ENCODE measurements at places on chromosomes 3 and 15.

DNA sequence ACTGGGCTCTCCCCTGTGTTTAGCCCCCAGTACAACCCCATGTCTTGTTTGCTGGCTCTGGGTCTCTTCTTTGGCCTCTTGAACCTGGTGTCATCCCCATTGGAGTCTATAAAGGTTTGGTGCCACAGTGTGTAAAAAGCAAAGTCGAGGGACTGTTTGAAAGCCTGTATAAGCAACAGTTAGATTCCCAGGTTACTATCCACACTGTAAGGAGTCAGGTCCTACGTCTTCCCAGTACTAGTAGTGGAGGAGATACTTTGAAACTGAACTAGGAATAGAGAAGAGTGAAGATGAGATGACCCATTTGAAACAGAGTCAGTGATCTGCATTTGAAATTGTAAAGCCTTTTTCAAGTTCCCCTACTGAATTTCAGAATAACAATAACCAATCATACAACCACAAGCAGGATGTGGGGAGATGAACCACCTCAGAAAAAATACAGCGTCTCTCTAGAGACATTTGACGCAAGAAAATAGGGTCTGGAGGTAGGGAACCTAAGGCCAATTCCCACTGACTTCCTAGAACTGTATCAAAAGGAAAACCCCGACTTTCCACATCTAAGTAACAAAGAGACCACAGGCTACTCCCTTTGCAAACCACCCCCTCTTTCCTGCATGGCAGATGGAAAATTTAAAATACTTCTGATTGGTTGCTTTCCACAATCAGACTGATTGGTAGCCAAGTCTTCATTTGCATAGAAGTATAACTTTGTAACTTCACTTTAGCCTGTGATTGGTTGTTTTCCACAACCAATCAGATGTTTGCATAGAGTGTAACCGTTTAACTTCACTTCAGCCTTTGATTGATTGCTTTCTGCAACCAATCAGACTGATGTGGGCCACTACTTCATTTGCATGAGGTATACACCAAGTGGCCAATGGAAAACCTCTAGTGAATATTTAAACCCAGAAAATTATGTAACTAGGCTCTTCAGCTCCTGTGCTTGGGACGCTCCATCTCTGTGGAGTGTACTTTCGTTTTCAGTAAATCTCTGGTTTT is 49.9 kb upstream of the NEDD4 start:
- peak overlapping the region; percentile 82 for H3K27ac ChIP-seq
- no peak for DNase-seq
- H3K4me3 ChIP-seq = peak overlapping the region; percentile 35
- peaks cover 56% of the 10 kb centered on the region for H3K4me1 ChIP-seq
- H3K27me3 ChIP-seq = no peaks in the 10 kb centered on the region

- H3K27me3 ChIP-seq = peaks cover 58% of the 10 kb centered on the region
- peak within 1 kb of the TSS; percentile 55 for H3K4me3 ChIP-seq
- no peaks in the 10 kb centered on the region for H3K36me3 ChIP-seq
- H3K27ac ChIP-seq = no peak within 1 kb of the TSS
These were observed at the start of gene MME for GRCh38 chr3:155079746-155080487. Gene MME, plus strand, starts transcription at chr3:155080319. Its CDS starts 3,849 bp downstream, at chr3:155084168.

DNA sequence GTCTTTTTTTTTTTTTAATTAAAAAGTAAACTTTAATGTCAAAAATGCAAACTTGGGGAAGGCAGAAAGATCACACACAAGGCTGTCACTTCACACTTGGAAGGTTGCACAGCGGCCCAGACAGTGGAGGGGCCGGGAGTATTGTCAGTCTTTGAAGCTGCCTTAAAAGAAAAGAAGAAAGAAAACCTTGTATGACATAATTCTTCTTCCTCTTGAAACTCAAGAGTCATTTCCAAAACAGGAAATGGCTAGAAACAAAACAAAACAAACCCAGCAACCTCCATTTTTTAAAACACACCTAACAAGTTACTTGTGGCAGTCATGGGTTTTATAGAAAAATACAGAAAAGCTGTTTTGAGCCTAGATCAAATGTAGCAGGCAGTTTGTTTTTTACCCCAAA is 68.1 kb upstream of the MAGI1 start:
- peaks cover 10% of the 10 kb centered on the region for H3K27me3 ChIP-seq
- H3K27ac ChIP-seq = no peak overlapping the region
- H3K4me3 ChIP-seq = no peak overlapping the region
- no peak for DNase-seq
- H3K36me3 ChIP-seq = no peaks in the 10 kb centered on the region
- no peaks in the 10 kb centered on the region for H3K4me1 ChIP-seq

DNA sequence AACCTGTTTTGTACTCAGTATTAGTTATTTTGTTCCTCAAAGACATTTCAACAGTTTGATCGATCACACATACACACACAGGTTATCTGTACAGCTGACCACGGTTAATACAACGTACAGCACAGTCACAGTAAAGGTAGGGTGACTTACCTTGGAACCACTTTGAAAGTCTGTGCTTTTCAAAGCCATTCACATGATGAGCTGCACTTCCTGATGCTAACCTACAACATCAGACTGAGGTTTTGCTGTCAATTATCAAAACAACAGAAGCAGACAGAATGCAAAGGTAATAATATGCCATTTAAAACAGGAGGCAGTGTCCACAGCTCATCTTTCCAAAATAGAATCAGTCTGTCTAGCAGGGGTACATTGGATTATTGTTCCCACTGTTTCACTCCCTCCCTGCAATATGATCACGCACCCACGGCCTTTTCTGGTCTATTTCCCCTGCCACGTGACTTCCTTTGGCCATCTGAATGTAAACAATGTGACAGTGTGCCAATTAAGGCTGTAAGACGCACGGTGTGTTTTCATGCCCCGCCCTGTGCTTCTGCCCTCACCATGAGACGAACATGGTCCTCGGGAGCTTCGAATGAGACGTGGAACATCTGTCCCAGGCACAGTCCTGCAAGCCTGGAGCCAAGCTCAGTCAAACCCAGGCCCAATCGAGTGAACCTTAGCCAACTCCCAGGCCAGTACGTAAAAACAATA is 102.4 kb downstream of the FMN1 start:
- peak overlapping the region; percentile 16 for H3K27ac ChIP-seq
- H3K4me1 ChIP-seq = peaks cover 51% of the 10 kb centered on the region
- no peak for DNase-seq

- no peaks in the 10 kb centered on the region for H3K27me3 ChIP-seq
- DNase-seq = no peak
- no peak overlapping the region for H3K4me3 ChIP-seq
- no peak overlapping the region for H3K27ac ChIP-seq
- peaks cover 41% of the 10 kb centered on the region for H3K4me1 ChIP-seq
These were observed 81.1 kb downstream of the CCNL1 start for GRCh38 chr3:157078811-157079185.

GRCh38 chr3:146335386-146335785 is 84.5 kb upstream of the PLSCR4 start:
- no peak overlapping the region for H3K4me3 ChIP-seq
- no peak overlapping the region for H3K27ac ChIP-seq

DNA sequence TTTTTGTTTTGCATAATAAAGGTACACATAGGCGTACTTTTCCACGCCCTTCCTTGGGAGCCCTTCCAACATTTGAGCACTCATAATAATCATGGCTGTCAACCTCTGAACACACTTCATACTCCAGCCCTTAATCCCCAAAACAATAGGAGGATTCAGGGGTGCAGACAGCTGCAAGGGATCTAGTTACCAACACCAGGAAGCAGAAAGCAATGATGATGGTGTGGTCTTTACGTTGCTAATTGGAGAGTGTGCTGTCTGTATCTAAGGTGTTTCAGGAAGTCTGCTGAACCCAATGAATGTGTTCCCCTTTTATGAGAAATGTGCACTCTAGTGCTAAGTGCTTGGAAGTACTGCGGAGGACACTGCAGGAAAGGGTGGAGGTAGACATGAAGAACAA is 60.3 kb upstream of the PDZRN3 start:
- H3K27ac ChIP-seq = no peak overlapping the region
- no peak overlapping the region for H3K4me3 ChIP-seq
- DNase-seq = no peak
- no peaks in the 10 kb centered on the region for H3K36me3 ChIP-seq
- H3K4me1 ChIP-seq = no peaks in the 10 kb centered on the region
- no peaks in the 10 kb centered on the region for H3K27me3 ChIP-seq

DNA sequence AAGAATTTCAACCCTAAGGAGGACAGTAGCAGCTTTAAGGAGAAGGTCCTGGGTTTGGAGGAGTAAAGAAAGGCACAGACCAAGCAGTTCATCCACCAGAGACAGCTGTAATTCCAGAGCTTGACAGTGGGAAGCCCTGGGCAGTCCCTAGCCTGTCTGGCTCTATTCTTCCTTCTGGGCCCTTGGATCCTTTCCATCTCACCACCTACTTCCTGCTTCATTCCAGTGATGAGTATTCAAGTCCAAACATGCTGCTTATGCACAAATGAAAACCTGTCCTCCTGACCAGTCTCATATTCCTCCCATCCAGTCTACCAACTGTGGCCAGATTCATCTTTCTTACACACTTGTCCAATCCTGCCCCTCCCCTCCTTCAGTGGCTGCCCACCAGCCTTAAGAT is 171.4 kb downstream of the CNTN3 start:
- H3K27ac ChIP-seq = no peak overlapping the region
- no peak overlapping the region for H3K4me3 ChIP-seq
- no peaks in the 10 kb centered on the region for H3K4me1 ChIP-seq
- no peaks in the 10 kb centered on the region for H3K36me3 ChIP-seq

DNA sequence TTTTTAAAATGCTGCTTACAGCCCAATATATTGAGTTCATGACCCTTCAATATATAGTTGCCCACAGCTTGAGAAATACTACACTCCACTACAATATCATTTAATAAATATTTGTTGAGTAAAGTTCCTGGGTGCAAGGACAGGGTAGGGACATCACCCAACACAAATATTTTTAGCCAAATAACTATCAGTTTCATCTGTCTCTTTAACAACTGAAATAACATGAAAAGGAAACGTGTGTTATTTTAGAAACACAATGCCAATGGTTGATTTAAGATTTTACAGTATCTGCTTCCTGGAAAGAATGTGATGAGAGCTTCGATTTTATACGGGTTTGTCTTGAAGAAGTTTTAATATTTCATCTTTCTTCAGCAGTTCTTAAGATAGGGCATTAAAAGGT is 67.7 kb upstream of the CDV3 start:
- DNase-seq = no peak
- H3K27me3 ChIP-seq = no peaks in the 10 kb centered on the region
- peaks cover 14% of the 10 kb centered on the region for H3K4me1 ChIP-seq
- peak overlapping the region; percentile 55 for H3K4me3 ChIP-seq

DNA sequence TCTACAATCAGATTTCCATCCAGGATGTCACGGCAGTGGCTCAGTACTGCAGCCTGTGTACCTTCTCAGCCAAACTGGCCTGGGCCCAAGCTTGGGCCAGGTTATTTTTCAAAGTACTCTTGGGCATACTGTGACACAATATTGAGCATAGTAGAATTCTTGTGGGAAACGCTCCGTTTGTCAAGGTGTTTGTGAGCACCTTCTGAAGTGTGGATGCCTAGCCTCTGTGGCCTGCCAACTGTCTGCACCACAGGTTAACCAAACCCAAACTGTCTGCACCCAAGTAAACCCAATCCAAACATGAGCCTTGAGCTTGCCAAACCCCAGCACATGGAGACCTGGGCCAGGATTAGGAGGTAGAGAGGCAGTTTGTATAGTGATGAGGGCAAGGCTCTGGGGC is 25.4 kb downstream of the CTDSPL start:
- H3K4me3 ChIP-seq = no peak overlapping the region
- no peaks in the 10 kb centered on the region for H3K4me1 ChIP-seq
- H3K27me3 ChIP-seq = no peaks in the 10 kb centered on the region
- no peaks in the 10 kb centered on the region for H3K36me3 ChIP-seq
- DNase-seq = no peak

- DNase-seq = no peak
- H3K36me3 ChIP-seq = peaks cover 30% of the 10 kb centered on the region
- H3K27me3 ChIP-seq = no peaks in the 10 kb centered on the region
- peaks cover 2% of the 10 kb centered on the region for H3K4me1 ChIP-seq
These were observed 50.9 kb downstream of the CEP63 start for GRCh38 chr3:134536781-134537180.

DNA sequence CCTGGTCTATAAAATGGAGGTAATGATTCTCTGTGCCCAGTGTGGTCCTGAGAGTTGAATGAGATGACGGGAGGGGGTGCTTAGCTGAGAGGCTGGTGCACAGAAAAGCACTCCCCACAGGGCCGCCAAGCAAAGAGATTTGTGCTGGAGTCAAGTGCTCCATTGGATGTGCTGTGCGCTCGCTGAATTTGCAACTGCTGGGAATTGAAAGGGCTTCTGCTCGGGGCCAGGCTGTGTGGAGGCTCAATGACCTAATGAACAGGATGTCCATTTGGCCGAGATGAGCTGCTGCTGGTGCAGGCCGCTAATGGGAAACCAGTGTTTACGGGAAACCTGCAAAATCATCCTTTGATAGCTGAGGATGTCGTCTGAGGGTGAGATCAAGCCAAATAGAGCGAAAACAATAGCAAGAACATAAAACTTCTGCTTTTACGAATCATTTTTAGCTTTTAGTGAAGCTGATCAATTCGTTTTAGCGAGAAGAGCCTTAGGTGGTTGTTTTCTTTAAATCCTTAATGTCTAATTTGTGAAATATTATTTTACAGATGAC is 211.7 kb downstream of the GABRG3 start:
- H3K27me3 ChIP-seq = no peaks in the 10 kb centered on the region
- H3K4me3 ChIP-seq = no peak overlapping the region
- H3K4me1 ChIP-seq = no peaks in the 10 kb centered on the region
- no peaks in the 10 kb centered on the region for H3K36me3 ChIP-seq

- H3K4me3 ChIP-seq = no peak overlapping the region
- H3K27me3 ChIP-seq = no peaks in the 10 kb centered on the region
- H3K36me3 ChIP-seq = peaks cover 60% of the 10 kb centered on the region
- no peak for DNase-seq
These were observed 17.0 kb downstream of the IREB2 start for GRCh38 chr15:78454992-78455391.

DNA sequence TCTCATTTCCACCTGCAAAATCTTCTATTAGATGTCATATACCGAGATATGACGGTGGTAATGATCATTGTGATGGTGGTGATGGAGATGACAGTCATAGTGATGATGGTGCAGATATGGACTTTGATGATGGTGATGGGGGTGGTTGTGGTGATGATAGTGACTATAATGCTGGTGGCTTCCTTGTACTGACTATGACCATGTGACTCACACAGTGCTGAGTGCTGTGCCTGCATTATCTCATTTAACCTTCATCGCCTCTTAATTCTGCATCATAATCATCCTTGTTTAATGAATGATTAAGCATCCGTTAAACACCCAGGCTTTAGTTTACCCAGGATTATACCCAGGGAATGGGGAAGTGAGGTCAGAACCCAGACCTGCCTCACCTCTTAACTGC is 331.7 kb downstream of the FEZF2 start:
- no peaks in the 10 kb centered on the region for H3K4me1 ChIP-seq
- H3K27me3 ChIP-seq = no peaks in the 10 kb centered on the region
- H3K27ac ChIP-seq = no peak overlapping the region
- no peak overlapping the region for H3K4me3 ChIP-seq
- no peaks in the 10 kb centered on the region for H3K36me3 ChIP-seq

DNA sequence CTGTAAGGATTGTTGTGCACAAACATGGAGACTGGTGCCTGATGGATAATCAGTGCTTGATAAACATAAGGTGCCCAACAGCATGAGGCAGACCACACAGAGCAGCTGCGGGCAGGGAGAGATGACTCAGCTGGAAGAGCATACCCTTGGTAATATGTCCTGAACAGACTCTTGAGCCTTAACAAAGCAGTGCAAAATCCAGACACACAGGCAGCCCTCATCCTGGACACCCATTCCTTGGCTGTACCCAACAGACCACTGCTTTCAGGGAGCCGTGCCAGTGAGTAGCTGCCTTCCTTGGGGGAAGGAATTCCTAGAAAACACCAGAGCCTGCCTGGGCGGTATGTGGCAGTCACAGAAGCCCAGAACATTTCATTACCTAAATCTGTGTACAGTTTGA is 156.2 kb downstream of the CLSTN2 start:
- no peaks in the 10 kb centered on the region for H3K36me3 ChIP-seq
- H3K27me3 ChIP-seq = peaks cover 3% of the 10 kb centered on the region
- H3K27ac ChIP-seq = no peak overlapping the region
- no peak for DNase-seq
- H3K4me1 ChIP-seq = no peaks in the 10 kb centered on the region

Measured in activated T-cell treated with anti-CD3 and anti-CD28 coated beads, Interleukin-2, amount 50 U/mL, for 24 hours (primary cell).